NCI-H2171 treated with DMSO at 0.1 percent for 48 hours (cell line): ENCODE measurements at places on chromosomes 6 and 20.

GRCh38 chr6:140897349-140897748 is 1235.4 kb upstream of the GJE1 start:
- no peak for DNase-seq

GRCh38 chr6:125974214-125974866 is 12.0 kb upstream of the TRMT11 start:
- DNase-seq = peak; percentile 62

DNA sequence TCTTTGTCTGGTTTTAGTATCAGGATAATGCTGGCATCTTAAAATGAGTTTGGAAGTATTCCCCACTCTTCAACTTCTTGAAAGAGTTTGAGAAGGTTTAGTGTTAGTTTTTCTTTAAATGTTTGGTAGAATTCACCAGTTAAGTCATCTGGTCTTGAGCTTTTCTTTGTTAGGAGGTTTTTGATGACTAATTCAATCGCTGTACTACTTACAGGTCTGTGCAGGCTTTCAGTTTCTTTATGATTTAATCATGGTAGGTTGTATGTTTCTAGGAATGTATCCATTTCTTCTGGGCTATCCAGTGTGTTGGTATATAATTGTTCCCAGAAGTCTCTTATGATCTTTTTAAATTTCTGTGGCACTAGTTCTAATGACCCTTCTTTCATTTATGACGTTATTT is 215.5 kb downstream of the LRFN2 start:
- no peak for DNase-seq

GRCh38 chr6:143288923-143289322 is 161.6 kb downstream of the ADAT2 start:
- DNase-seq = no peak

DNA sequence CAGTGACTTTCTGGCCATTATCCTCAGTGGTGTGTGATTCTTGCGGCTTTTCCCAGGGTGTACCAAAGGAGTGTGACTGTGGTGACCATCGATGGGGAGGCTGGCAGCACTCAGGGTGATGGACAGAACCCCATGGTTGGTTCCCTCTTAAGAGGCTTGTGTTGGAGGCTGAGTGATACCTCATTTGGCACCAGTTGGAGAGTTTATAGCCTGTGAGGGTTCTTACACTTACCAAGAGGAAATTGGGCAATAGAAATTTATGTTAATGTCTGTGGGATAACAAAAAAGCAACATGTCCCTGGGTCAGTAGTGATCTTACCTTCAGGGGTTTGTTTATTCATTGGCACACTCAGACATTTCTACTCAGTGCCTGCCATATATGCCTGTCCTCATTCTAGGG is 37.2 kb downstream of the DAAM2 start:
- DNase-seq = no peak

DNA sequence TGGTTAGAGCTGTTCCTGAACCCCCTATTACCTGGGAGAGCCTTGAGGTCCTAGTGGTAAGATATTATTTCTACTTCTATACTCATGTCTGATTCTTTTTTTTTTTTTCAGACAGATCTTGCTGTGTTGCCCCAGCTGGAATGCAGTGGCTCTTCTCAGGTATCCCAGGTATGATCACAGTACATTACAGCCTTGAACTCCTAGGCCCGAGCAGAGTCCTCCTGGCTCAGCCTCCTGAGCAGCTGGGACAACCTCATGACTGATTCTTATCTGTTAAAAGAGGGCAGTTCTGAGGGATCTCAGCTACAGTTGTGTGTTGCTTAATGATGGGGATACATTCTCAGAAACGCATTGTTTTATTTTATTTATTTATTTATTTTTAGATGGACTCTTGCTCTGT is 30.2 kb downstream of the BAK1 start:
- DNase-seq = no peak

- DNase-seq = no peak
These were observed 116.5 kb upstream of the BMP2 start for GRCh38 chr20:6651016-6651415.

- DNase-seq = no peak
These were observed 174.3 kb downstream of the TFAP2B start for GRCh38 chr6:50992704-50993625.

- no peak for DNase-seq
These were observed 37.2 kb upstream of the CALHM6 start for GRCh38 chr6:116424001-116424400.

DNA sequence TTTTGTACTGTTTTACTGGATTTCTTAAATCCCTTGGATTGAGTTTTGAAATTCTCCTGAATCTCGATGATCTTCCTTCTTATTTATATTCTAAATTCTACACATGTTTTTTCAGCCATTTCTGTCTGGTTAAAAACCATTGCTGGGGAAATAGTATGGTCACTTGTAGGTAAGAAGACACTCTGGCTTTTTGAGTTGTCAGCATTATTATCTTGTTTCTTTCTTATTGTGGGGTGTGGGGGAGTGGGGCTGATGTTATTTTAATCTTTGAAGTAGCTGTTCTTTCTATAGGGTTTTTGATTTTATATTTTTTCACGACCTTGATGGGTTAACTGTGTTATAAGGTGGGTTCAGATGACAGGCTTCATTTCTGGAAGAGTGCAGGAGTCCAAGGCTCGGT is 37.4 kb upstream of the ADGRB3 start:
- no peak for DNase-seq

DNA sequence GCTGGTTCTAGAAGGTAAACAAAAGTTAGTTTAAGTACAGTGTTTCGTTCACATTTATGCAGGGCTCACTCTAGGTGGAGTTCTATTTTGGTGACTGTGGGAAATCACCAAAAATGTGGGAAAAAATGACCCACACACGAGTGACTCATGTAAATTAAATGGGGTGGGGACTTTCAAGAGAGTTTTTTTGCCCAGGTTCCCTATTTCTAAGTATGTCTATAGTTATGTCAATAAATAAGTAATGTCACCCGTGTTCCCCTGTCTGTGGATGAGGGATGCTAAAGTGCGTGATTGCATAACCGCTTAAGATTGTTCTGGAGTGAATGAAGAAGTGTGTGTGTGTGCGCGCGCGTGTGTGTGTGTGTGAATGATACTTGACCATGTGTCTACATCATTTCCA is 69.1 kb downstream of the MYB start:
- no peak for DNase-seq

DNA sequence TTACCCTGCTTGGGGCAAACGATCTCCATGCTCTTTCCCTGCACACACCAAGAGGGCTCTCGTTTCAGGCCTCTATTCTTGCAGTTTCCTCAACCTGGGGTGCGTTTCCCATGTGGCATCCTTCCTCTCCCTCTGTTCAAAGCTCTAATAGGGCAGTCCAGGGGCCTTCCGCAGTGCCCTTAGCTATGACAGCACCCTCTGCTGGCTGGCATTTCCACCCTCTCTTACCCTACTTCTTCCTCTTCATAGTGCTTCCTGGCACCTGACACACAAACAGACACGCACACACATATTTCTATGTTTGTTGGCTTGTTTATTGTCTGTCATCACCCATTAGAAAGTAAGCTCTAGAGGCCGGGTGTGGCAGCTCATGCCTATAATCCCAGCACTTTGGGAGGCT is 294.0 kb downstream of the CLIC5 start:
- DNase-seq = no peak

- DNase-seq = peak; percentile 50
These were observed 764 bp downstream of the ZNF292 start for GRCh38 chr6:87155842-87156815.

DNA sequence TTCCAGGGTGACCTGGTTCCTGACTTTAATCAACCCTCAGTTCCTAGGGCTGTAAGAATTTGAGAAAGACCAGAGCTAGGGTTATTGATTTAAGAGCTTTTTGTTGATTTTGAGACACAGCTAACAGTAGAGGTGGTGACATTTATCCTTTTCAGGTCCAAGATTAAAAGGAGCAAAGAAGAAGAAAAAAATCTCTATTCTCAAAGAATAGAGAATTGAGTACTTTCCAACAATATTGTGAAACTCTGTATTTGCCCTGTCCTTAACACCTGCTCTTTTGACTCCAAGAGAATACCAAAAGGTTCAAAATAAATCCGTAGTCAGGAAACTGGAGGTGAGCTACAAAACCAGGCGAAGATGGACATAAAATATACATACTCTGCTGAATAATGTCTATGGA is 7.3 kb downstream of the PAQR8 start:
- no peak for DNase-seq

GRCh38 chr6:35152067-35152707 is 11.0 kb upstream of the TCP11 start:
- no peak for DNase-seq

DNA sequence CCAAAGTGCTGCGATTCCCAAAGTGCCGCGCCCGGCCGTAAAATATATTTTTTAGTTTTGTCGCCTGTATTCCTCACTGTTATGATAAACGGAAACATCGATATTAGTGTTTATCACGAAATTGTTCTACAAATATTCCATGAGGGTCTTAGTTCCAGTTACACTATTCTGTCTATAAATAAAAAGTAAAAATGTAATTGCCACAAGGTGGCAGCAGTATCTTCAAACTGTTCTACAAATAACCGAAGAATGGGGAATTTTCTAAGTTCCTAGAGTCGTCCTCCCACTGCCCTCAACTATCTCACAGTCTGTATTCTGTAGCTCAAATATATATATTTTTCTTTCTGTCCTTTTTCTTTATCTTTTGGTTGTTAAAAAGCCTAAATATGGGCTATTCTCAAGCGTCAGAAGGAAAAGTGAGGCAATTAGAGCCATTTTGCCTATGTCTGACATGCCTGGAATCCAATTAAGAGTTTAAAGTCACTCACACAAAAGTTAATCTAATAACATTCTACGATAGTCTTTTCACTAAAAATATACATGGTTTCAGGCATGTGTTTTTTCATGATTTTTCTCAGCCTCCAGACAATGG is 14.2 kb upstream of the FAM162B start:
- DNase-seq = peak; percentile 51

DNA sequence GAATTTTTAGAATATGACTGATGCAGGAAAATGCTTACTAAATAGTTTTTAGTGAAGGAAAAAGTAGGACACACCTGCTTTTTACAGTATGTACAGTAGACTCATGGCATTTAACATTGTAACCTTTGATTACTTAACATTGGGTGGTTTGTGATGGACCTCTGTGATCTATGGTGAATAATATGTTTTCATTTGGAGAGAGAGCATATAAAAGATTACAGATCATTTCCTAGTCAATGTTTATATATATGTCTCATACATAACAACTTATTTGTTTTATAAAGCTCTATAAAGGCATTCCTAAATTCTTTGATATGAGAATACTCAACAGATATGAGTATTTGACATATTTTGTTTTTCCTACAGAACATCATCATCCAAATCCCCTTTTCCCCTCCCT is 129.3 kb upstream of the PDE7B start:
- DNase-seq = no peak

DNA sequence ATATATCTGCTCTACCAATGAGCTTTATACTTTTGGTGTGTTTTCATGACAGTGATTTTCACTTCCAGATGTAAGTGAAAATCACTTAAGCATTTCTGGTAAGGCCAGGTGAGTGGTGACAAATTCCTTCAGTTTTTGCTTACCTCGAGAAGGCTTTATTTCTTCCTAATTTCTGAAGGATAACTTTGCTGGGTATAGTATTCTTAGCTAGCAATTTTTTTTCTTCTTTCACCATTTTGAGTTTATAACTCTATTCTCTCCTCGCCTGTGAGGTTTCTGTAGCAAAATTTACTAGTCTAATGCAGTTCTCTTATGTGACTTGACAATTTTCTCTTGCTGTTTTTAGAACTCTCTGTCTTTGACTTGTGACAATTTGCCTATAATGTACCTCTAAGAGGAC is 7.1 kb downstream of the FHL5 start:
- DNase-seq = no peak

DNA sequence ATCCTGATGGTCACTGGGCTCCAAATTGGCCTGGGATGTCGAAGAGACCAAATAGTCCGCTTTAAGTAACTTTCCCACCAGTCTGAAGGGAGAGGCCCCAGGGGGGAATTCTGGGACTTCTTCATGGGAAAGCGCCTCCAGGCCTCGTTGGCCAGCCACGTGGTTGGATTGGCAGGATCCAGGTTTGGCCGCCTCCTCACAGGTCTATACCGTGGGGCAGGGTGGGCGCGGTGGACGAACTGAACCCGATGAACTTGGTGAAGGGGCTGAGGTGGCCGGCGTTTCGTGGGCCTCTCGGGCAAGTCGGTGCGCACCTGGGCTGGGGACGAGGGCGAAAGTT is 297 bp downstream of the POM121L2 start:
- DNase-seq = no peak

DNA sequence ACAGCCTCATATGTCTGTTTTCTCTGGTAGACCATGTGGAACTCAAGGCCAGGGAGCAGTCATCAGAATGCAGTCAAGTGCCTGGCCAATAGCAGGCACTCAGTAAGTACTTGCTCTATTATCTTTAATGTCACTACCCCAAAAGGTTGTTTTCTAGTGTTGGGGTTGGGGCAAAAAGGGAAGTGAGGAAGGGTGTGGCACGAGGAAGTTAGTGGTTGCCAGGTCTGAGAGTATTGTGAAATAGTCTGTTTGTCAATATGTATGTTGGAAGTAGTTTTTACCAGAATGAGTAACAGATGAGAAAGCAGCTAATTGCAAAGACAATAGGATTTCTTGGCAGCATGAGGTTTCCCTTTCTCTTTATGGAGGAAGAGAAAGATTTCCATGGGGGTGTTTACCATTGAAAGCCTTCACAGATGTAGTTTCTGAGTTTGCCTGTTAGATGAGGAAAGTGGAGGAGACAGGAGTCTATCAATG is 59.5 kb upstream of the ARMH2 start:
- DNase-seq = no peak

GRCh38 chr6:42411406-42411805 is 40.3 kb downstream of the TRERF1 start:
- no peak for DNase-seq

GRCh38 chr6:23584134-23584763 is 541.8 kb upstream of the NRSN1 start:
- DNase-seq = no peak

- no peak for DNase-seq
These were observed 14.3 kb upstream of the SPO11 start for GRCh38 chr20:57315083-57315975.

DNA sequence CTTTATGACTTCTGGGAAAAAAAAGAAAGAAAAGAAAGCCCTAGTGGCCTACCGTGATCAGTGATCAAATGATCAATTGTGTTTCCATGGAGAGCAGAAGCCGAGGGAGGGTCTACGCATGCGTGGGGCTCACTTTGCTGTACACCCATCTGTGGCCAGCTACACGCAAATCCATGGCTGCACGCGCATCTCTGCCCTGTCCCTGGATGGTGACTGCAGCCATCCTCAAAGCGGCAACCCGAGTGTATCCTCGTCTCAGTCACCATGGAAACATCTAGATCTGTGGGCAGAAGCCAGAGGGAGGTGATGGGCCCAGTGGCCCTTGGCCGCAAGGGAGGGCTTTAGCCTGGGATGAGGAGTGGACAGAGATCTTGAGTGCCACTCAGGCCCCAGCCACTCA is 785 bp upstream of the ULBP3 start:
- DNase-seq = no peak

DNA sequence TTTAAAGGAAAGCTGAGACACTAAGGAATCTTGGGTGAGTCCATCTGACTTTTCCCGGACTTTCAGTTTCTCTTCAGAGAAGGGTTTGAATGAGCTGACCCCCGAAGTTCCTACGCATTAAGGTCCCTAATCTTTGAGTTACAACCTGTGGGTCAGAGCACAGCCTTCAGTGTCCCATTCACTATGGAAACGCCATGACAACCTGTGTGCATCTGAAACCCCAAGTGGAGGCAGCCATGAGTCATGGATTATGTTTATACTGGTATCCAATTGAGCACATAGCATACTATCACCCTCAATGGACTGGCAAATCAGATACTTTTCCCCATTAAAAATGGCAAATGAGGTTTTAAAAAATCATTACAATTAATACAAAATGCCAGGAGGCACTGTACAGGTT is 11.4 kb downstream of the MYLK4 start:
- DNase-seq = no peak
